ENCODE measurements at places on chromosomes 4 and X. TPM values are rescaled to one million over a fixed set of nuclear protein-coding genes. Genes with fewer than 3 reads are reported as not detected.

GRCh38 chrX:152819266-152819665 lies 11.3 kb downstream of the CETN2 start:
- no peak for DNase-seq

GRCh38 chr4:48343551-48343950 lies 2.2 kb downstream of the SLAIN2 start:
- no peak for DNase-seq

GRCh38 chrX:114178126-114178525 lies 405.8 kb upstream of the HTR2C start:
- no peak for DNase-seq

DNA sequence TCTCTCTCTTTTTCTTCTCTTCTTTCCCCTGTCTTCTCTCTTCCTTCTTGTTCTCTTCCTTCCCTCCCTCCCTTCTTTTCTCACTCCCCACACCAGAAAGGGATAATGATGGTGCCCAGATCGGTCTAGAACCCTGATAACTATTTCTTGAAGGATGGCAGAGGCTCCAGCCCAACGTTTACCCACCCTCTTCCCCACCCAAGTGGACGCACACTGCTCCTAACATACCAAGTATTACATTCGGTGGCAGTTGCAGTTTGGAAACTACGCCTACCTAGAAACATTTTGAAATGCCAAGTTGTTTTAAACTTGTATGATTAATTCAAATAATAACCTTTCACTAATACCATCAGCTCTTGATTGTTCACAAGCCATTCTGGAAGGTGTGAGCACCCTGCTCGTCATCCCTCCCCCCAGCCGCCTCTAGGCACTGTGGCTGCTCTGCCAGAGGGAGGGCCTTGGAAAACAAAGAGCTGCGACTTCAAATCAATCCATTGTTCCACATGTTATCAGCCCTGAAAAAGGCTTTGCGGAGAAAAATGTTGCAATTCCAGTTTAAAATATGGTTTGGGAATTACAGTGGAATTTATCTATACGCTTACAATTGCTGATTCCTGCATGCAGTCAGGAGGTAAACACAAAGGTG lies 1017.5 kb upstream of the TENM3 start:
- DNase-seq: no peak

DNA sequence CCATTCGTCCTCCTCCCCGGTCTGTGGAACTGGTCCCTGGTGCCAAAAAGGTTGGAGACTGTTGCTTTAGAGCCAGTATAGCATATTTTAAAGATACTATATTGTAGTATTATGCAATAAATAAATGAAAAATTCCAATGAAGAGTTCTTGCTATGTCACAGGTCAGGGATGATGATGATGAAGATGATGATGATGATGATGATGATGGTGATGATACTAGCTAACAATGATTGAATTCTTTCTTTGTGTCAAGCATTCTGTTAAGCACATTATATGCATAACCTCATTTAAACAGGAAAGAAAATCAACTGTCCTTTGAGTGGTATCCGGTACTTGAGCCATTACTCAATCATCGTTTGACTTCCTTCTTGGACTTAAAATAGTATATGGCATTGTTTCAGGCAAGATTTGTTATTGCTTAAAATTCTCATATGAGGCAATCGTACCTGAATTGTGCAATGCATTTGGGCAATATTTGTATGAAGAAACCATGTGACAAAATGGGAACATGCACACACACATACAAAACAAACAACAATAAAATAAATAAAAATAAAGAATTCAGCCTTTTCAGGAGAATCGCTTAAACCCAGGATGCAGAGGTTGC lies 22.8 kb upstream of the TLR2 start:
- no peak for DNase-seq

- DNase-seq: no peak
Observed at GRCh38 chr4:144666539-144667175, 20.7 kb downstream of the HHIP start.

GRCh38 chrX:12741416-12741815 lies 49.8 kb upstream of the PRPS2 start:
- DNase-seq: no peak

- no peak for DNase-seq
Observed at GRCh38 chrX:6095469-6095868, 133.2 kb downstream of the NLGN4X start.

The ARFIP1 gene
- polyA plus RNA-seq: 24.4 TPM

The PLAC1 gene
- not detected for polyA plus RNA-seq

The TLR6 gene
- polyA plus RNA-seq: 6.8 TPM

The TRPC5OS gene
- not detected for polyA plus RNA-seq

All from naive B cell (primary cell).